ENCODE measurements at places on chromosomes 7 and 10.

DNA sequence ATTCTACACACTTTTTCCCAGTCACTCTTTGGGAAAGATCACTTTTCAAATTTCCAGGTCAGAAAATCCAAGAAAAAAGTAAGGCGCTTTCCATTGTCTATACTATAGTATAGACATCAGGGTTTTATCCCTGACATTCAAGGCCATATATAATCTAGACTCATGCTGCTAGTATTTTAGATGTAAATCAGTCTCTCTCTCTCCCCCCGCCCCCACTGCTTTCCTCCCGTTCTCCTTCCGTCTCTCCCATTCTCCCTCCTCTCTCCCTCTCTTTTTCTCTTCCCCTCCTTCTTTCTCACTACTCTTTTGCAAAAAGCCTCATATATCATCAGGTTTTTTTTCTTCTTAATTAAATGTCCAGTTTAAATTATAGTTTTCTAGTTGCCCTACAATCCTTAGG, 154.8 kb downstream of the PHF14 start:
- DNase-seq = no peak

DNA sequence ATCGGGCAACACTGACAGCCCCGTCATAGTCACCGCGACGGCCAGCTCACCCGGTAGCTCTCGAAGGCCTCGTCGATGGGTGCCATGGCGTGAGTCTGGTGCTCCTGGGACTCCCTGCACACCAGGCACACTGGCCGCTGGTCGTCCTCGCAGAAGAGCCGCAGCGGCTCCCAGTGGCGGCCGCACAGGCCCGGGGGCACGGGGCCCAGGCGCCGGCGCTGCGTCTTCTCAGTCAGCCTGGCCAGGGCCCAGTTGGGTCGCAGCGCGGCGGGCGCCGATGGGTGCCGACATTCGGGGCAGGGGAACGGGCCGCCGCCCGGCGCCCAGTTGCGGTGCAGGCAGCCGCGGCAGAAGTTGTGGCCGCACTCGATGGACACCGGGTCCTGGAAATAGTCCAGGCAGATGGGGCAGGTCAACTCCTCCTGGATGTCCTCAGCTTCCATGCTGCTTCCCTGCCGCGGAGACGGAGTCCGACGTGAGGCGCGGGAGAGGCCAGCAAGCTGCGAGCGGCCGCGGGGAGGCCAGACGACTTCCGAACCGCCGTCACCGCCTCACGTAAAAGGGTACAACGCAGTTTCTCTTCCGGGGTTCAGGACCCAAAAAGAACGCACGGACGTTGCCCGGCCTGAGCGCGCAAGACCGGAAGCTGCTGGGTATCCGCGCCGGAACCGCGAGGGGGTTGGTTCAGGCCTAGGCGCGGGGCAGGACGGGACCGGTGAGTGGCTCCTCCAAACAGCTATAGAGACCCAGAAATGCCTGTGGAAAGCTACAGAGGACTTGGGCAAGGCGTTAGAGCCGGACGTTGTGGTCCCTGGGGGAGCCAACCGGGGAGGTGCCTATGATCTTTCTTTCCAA, at the start of gene TRIM4:
Gene TRIM4 (minus strand): TSS at position 572 of the 855 bp plus-strand sequence. CDS start 129 bp downstream, at position 443.
- DNase-seq = peak; percentile 58

DNA sequence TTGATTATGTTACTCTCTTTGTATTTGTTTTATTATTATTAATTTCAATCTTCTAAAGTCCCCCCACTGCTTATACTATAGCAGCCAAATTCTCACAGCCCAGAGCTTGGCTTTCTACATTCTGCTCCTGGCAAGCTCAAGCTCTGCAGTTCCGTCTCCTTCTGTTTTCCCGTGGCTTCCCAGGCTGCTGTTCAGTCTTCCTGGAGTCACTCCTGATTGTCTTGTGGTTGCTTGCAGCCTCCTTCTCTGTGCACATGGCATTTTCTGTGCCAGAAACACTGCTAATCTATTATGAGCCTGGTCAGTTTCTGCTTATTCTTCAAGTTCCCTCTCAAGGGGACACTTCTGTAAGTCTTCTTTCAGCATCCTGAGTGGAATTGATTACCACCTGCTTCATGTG, 533.7 kb upstream of the IGFBP3 start:
- no peak for DNase-seq

DNA sequence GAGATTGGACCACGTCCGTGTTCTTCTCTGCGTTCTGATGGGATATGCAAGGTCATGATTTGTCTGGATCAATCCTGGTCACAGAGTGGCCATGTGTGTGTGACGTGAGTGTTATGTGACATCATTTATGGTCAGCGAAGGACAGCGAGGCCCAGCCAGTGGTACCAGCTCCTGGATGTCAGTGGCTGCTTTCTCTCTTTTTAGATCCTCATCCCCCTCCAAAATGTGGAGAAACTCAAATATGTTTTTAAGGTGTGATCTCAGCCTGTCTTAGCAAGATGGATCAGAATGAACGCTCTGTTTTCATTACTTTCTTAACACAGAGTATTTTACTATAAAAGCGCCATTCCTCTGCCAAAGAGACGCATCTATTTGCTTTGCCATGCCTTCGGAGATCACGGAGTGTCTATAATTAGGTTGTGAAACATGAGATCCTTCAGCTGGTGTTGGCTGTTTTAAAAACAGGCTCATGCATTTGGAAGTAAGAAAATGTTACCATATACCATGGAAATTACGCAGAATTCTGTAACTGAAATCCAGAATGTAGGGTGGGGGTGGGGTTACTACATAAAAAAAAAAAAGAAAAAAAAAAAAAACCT, 245.5 kb upstream of the TCERG1L start:
- no peak for DNase-seq

DNA sequence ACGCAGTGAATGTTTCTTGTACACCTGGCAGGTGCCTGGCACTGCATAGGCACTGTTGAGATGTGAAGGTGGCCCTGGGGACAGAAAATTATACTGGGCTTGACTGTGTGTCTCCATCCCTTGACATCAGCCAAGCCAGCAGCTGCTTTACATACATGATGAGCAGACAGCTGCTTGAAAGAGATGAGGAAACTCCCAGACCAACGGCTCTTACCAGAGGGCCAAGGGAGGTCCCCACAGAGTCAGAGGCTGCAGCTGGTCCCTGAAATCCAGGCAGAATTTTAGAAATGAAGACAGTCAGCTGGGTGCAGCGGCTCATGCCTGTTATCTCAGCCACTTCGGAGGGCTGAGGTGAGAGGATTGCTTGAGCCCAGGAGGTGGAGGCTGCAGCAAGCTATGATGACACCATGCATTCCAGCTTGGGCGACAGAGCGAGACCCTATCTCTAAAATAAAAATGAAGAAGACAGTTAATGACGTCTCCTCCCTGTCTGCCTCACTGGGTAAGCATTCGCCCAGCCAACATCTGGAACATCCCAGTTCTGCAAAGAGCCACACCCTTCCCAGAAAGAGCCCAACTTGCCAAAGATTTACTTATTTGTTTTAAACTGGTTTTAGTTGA, 17.6 kb downstream of the LIMK1 start:
- DNase-seq = no peak

GRCh38 chr10:34809796-34810195, 5.3 kb downstream of the PARD3 start:
- DNase-seq = no peak

GRCh38 chr7:6026011-6026819, 5.0 kb upstream of the ANKRD61 start:
- no peak for DNase-seq

GRCh38 chr7:128963327-128963757, 25.6 kb downstream of the IRF5 start:
- no peak for DNase-seq

- DNase-seq = no peak
These were observed 51.6 kb downstream of the CHST3 start for GRCh38 chr10:72015841-72016240.

DNA sequence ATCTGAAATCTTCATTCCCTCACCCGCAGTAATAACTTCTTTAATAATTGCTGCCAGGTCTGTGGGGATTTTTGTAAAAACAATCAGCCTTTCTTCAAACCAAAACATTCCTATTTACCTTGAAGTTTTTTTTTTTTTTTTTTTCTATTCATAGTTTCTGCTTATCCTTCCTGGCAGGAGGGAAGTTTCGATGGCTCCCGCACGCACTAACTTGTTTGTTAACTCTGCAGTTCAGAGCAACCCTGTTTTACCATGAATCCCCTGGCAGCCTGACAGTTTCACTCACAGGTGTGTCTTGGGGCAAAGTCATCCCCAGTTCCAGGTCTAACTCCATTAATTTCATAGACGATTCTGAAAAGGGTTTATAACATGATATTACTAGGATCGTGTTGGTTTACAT, 149.3 kb downstream of the KLF6 start:
- peak; percentile 31 for DNase-seq

GRCh38 chr7:44472843-44473242, 17.6 kb downstream of the NUDCD3 start:
- no peak for DNase-seq

DNA sequence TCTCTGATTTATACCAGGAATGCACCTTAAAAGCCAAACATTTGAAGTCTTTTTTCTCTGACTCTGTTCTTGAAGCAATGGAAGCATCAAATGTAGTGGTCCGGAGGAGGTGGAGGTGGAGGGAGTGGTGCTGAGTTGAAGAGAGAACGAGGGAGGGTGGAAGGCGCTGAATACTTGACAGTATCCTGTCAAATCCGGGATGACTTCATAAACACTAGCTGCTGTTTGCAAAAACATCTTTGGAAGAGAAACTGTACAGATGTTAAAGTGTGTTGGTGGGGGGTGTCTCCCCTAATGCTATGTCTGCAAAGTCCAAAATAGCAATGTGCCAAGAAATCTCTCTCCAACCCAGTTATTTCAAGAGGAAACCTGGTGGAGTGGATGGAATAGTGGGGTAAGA, 328.5 kb upstream of the AUTS2 start:
- no peak for DNase-seq

DNA sequence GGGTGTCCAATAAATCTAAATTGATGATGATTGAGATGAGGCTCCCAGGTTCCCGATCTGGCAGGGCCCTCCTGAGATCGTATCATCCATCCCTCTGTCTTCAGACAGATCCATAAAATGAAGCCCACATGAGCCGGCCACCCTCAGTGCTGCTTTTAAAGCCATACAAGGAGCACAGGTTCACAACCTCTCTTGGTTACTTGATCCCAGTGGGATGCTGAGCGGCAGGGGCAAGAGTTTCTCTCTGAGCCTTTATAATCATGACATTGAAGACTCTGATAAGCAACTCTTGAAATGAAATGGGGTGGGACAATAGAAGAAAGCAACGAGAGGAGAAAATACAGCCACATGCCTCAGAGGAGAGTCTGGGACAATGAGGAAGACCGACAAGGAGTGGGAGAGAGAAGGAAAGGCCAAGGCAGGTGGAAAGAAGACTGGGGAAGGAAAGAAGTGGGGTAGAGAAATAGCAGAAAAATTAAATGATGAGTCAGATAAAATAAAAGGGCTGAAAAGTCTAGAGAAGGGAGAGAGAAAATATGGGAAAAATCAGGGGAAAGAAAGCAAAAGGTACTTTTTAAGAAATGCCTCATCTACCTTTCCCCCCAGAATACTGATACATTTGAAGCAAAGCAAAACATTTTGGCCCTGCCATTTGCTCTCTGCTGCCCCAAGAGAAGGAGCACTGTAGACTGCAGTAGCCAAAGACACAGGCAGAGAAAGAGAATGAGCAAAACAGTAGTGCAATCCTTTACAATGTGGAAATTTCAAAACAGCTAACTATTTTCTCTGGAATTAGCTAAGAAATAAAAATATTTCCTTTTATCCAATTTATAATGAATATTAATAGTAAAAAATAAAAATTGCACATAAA, 14.6 kb downstream of the GBX1 start:
- no peak for DNase-seq

DNA sequence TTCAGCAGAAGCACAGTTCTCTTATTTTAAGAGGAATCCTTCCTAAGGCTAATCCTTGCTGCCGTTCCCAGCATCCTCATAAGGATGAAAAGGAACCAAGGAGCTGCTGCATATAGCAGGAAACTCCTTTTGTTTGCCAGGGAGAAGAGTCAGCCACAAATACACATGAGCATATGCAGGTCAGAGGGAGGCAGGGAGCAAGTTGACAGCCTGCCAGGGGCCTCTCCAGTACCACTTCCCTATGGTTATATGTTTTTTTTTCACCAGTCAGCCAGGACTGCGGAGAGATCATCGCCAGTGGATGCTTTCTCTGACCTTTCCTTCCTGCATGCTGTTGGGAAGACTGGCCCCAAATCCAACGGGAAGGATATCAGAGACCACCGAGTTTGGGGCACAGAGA, 39.8 kb downstream of the SLC35B4 start:
- DNase-seq = no peak

DNA sequence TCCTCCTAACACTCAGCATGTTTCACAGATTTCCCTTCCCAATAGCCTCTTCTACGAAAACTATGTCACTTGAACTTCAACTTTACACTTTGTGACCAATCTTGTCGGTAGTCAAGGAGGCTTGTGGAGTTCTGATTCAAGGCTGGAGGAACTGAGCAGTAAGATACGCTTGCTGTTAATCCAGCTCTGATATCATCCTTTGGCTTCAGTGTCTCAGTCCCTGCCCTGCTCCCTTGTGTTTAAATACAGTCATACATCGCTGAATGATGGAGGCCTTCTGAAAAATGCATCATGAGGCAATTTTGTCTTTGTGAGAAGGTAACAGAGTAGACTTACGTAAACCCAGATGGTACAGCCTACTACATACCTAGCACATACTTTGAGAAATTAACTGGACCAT, 173.6 kb downstream of the RNF133 start:
- no peak for DNase-seq
